Substantia nigra (tissue), 51 donors: ENCODE measurements at places on chromosomes 11 and 22.

DNA sequence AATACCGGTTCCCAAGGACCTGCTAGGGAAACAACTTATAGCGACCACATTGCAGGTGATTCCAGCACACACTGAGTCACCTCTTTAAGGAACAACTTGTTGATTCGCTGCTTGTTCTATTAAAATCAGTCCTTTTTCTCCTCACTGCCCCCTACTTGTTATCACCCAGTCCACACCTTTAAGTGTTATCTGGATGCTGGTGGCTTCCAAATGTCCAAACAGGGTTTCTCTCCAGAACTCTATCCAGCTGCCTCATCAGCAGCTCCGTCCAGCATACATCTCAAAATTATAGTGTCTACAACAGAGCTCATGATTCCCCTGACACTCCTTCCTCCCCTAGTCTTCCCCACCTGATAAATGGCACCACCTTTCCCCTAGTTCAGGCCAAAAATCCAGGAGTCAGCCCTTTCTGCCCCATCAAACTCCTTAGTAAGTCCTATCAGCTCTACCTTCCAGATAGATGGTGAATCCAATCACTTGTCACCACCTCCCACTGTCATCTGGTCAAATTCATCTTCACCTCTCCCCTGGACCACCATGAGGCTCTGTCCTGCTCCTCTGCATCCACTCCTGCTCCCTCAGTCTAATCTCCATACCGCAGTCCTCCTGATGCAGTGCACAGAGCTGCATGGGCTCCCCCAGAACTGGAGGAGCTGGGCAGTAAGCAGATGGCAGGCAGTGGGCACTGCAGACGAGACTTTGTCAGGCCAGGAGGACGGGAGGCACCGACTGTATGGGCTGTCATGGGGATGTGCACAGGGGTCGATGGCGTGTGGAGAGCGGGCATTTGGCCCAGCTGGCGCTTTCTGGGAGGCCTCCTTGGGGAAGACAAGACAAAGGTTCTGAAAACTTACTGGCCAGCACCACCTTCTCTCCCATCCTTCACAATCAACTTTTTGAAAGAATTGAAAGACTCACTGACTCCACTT is 19.3 kb downstream of the IL10RA start:
- DNase-seq, result no peak

- DNase-seq, result no peak
Measured at GRCh38 chr11:102783720-102784119, 3.3 kb upstream of the MMP10 start.

DNA sequence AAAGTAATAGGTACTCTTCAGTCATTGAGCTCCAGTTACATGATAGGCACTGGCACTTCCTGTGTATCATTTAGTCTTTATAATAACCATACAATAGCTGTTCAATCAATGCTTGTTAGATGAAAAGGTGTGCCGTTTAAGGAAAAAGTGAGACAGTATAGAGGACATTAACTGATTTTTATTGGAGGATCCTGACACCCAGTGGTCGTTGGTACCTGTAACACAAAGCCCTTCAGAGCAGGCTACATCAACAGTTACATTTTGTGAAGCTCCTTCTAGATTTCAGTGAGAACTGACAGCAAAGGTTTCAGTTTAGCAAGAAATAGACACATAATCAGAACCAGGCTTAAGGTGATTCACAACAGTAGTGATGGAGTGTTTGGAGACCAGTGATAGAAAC is 44.2 kb downstream of the CCDC81 start:
- no peak for DNase-seq

DNA sequence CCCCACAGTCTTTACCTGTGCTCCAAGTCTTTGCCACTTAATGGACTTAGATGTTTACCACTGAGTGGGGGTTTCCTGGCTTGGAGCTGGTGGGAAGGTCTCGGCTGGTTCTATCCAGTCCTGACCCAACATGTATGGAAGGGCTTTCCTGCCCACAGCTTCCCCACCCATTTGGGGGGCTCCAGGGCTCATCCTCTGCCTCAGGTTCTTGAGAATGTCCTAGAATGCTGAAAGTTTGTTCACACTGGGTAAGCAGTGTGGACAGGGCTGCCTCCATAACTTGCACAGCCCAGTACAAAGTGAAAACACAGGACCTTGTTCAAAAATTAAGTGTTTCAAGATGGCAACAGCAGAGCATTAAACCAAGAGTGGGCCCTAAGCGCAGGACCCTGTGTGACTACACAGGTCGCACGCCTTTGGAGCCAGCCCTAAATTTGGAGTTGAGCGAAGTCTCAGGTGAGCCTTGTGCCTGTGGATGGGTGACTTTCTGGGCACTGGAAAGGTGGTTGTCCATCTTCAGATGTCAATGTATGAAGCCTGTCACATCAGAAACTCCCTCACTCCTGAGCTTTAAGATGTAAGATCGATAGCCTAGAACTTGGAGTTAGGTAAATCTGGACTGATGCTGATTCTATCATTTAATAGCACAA is 72.7 kb upstream of the NARS2 start:
- no peak for DNase-seq

- no peak for DNase-seq
Measured at GRCh38 chr11:134893810-134894685, 482.0 kb upstream of the B3GAT1 start.

GRCh38 chr11:35888961-35889360 is 54.9 kb upstream of the LDLRAD3 start:
- DNase-seq, result no peak

DNA sequence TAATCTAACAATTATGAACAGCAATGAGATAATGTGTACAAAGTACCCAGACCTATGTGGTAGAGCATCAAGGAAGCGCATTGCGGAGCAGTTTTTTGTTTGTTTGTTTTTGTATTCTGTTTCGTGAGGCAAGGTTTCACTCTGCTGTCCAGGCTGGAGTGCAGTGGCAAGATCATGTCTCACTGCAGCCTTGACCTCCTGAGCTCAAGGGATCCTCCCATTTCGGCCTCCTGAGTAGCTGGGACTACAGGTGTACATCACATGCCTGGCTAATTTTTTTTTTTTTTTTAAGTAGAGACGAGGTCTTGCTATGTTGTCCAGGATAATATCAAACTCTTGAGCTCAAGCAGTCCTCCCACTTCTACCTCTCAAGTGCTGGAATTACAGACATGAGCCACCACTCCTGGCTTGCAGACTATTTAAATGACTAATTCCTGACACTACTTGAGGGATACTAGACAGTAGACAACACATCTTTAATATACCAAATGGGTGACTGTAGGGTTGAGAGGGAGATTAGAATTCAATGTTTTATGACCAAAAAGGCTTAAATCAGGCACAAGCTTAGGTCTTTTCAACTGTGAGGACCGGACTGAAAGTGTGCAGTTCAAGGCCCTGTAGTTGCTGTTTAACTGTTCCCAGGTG is 12.7 kb downstream of the OR51B4 start:
- no peak for DNase-seq

DNA sequence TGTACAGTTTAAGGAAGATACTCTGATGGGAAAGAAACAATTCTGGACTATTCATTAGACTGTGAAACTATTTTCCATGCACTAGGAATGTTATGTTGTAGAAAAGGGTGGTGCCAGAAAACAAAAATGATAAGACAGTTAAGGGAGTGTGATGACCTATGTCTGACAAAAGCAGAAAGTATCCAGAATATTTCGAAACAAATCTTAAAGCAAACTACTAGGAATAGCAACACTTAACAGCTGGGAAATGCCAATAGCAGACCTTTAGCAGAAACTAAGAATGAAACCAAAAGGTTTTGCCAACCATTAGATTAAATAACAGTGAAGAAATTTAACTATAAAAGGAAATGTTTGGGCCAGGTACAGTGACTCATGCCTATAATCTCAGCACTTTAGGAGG is 3.3 kb upstream of the ARHGAP20 start:
- no peak for DNase-seq

- no peak for DNase-seq
Measured at GRCh38 chr11:35750315-35750714, 87.7 kb downstream of the TRIM44 start.

DNA sequence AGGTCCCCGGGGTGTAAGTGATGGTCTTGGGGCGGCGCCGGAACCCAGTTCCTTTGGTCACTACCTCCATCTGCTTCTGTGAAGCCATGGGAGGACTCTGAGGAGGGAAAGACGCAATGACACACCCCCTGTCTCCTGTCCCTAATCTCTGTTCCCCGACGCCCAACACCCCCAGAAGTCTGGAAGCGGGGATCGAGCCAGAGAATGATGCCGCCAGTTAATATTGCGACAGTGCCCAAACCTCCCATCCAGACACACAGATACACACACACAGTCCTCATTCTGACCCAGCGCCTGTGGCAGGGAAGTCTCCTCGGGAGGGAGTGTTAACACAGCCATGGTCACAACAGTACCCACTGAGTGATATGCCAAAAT is 352 bp downstream of the C22orf23 start:
- no peak for DNase-seq

DNA sequence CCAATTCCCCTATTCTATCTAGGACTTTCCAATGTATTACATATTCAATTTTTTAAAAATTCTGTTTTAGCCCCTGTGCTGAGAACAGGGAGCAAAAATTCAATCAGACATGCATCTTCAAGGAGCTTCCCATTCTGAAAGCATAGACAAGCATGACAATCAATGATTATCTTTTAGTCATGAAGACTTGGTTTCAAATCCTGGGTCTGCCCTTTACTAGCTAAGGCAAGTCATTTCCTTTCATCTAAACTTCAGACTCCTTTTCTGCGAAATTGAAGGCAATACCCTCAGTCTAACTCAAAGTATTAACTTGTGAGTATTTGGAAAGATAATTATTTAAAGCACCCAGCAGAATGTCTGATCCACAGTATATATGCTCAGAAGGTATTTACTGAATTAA is 24.1 kb downstream of the PAK1 start:
- DNase-seq, result no peak

- peak; percentile 4 for DNase-seq
Measured at GRCh38 chr11:20238712-20239111, 78.4 kb upstream of the DBX1 start.

DNA sequence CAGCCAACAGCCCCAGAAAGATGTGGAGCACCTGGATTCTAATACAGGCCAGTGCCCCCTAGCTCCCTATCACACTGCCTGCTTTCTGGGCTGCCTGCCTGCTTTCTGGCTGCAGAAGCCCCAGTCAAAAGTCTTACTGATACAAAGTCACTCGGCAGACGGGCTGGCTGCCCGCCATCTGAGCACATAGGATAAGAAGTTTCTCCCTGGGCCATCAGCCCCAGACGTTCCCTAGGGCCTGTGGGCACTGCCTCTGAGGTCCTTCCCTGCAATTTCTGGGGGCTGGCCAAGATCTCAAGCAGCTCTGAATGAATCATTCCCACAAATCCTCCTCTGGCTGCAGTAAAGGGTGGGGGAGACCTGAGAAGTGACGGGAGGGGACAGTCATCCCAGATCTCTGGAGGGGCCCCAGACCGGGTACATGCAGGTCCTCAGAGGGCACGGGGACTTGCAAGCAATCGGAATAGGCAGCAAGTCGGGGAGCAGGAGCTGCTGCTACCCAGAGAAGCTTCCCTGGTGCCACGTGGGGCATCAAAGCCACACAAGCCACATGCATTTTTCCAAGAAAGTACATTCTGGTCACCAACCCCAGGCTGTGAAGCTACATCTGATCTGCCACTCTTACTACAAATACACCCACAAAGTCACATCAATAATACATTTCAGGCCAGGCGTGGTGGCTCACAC is 4.7 kb downstream of the TPST2 start:
- no peak for DNase-seq

GRCh38 chr11:12902791-12903486 is 106.2 kb upstream of the RASSF10 start:
- no peak for DNase-seq

GRCh38 chr11:61955422-61956135 is 5.4 kb downstream of the BEST1 start:
- DNase-seq, result no peak

GRCh38 chr22:23231471-23232093 is 51.3 kb downstream of the BCR start:
- no peak for DNase-seq

GRCh38 chr11:64990222-64990923 is 6.4 kb downstream of the BATF2 start:
- no peak for DNase-seq

- DNase-seq, result no peak
Measured at GRCh38 chr11:130223291-130223971, 63.8 kb downstream of the ST14 start.

GRCh38 chr22:40081662-40082061 is 86.9 kb downstream of the FAM83F start:
- no peak for DNase-seq

DNA sequence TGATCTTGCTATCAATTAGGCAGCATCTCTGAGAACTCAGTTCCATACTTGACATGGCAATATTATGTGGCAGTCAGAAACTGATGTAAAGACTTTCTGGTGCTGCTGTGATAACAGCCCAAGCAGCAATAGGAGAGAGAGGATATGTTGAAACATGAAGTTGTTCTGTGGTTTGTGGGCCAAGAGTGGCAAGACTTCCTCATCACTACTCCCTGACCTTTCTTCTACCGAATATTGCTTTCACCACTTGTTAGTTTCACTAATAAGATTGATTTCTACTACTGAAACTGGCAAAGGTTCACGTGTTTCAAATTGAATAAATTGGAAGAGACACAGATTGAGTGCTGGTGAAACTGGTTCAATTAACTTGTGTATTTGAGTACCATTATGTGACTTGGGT is 852.6 kb upstream of the RAG2 start:
- no peak for DNase-seq

DNA sequence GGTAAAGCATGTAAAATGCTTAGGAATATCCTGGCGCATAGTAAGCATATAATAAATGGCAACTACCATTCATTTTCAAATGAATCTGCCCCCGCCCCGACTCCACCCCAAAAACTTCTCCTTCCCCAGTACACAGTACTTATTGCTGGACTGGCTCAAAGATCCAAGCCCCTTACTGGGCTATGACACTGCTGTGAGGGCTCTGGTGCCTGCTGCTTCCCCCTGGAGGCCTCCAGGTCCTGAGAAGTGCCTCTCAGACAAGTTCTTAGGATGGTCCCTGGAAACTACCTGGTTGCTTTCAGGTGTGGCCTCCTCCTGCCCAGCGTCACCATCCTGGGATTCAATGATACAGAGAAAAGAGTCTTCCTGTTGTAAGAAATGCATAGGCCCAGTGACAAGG is 190.6 kb upstream of the NTM start:
- no peak for DNase-seq

- peak; percentile 21 for DNase-seq
Measured at GRCh38 chr11:1507381-1508140, 21.0 kb upstream of the MOB2 start.
